ENCODE measurements at places on chromosomes 16 and 17.

DNA sequence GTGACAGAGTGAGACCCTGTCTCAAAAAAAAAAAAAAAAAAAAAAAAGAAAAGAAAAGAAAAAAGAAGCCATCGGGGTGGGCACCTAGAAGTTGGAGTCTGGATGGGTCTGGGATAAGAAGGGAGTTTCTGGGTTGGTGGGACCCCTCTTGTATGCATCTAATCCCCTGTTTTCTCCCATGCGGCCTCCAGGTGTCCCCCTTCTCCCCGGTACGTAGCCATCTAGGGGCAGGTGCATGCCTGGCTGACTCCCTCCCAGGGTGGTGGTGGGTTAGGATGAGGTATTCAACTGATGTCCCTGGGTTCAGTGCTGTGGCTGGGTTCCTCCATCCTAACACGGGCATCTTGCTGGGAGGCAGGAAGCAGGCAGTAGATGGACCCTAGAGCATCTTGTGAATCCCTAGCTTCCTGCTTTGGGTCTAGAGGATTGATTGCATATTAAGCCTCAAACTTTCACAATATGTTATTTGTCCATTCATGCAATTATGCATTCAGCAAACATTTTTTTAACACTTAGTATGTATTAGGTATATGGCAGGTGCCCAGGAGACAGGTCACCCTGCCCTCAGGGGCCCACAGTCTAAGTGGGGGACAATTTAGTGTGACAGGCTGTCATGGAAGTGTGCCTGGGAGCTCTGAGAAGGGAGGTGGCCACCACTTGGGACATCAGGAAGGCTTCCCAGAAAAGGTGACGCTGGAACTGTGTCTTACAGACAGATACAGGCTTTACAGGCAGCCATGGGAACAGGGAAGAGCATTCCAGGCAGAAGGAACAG is 13.1 kb downstream of the FMNL1 start:
- DNase-seq = no peak

GRCh38 chr17:77542011-77542410 is 401.2 kb downstream of the SEC14L1 start:
- no peak for DNase-seq

- peak; percentile 65 for DNase-seq
Measured at GRCh38 chr17:79188048-79188447, 113.4 kb downstream of the ENGASE start.

GRCh38 chr17:76076146-76076764 is 1.7 kb downstream of the GALR2 start:
- no peak for DNase-seq

GRCh38 chr16:2686912-2687507 is 4.7 kb downstream of the KCTD5 start:
- peak; percentile 0 for DNase-seq

GRCh38 chr16:47504599-47504998 is 43.5 kb downstream of the PHKB start:
- DNase-seq = no peak

DNA sequence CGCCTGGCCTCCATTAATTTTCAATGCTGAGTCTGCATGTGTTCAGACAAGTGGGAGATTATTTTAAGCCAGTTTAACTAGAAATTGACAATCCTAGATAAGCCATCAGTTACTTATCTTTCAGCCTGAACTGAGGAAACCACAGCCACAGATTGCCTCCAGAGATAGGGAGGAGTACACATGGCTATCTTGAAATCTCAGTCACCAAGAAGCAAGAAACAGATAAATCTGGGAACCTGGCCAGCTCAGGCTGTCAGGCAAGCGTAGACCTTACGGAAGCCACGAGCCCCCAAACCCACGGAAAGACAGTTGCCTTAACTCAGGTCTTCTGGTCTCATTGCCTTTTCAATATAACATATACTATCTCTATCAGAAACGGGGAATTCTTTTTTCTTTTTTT is 2.0 kb upstream of the GLG1 start:
- no peak for DNase-seq

GRCh38 chr17:19281161-19281560 is 44.0 kb downstream of the EPN2 start:
- peak; percentile 34 for DNase-seq

- DNase-seq = no peak
Measured at GRCh38 chr16:505479-506245, 21.9 kb upstream of the CAPN15 start.

DNA sequence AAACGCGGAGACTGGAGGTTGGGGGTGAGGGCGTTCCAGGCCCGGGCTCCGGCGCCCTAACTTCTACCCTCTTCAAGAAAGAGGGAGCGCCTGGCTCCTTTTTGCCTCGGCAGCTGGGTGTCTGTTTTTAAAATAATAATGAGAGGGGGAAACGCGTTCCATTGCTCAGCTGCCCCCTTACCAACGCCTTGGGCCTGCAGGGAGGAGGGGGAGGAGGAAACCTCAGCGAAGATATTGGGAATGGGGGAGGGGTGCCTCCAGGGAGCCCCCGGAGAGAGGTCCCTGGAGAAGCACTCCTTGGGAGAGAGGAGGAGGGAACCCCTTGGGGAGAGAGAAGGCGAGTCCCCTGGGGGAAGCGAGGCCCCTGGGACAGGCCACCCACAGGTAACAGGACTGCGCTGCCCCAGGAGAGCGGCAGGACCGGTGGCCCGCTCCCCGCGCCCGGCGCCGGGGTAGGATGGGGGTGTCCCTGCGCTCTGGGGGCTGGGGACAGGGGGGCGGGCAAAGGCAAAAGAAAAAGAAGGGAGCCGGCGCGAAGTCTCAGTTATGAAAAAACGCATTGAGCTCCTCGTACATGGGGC is 2.7 kb downstream of the NEUROD2 start:
- no peak for DNase-seq

DNA sequence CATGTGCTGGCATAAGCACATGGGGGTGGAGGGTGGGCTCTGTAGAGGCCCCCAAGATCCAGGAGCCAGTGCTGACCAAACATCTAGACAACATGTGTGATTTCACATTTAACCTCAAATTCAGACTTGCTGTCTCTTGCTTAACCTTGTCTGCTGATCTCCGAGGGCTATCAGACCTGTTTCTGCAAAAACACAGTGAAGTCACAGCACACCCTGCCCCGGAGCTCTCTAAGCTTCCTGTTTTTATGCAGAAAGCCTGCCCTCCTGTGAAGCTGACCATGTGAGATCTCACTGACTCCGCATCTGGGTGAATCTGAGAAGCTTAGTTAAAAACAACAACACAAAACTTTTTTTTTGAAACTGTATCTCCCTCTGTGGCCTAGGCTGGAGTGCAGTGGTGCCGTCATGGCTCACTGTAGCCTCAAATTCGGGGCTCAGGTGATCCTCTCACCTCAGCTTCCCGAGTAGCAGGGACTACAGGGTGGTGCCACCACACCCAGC is 6.6 kb upstream of the DPEP2 start:
- DNase-seq = no peak

DNA sequence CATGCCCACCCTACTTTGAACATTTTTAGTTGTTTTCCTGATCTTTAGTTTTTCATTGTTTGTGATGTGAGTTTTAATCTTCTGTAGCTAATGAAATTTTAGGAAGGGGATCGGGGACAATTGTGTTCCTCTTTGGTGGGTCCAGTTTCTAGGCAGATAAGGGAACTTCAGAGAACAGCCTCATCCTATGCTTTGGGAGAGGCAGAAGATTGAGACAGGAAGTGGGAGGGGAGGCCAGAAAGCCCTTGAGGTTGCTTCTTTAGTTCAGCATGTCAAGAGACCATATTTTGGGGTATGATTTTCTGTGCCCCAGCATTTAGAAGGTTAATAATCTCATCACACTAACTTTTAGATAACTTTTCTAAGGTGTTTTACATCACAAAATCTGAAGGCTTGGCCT is 191.0 kb downstream of the TANC2 start:
- DNase-seq = no peak

DNA sequence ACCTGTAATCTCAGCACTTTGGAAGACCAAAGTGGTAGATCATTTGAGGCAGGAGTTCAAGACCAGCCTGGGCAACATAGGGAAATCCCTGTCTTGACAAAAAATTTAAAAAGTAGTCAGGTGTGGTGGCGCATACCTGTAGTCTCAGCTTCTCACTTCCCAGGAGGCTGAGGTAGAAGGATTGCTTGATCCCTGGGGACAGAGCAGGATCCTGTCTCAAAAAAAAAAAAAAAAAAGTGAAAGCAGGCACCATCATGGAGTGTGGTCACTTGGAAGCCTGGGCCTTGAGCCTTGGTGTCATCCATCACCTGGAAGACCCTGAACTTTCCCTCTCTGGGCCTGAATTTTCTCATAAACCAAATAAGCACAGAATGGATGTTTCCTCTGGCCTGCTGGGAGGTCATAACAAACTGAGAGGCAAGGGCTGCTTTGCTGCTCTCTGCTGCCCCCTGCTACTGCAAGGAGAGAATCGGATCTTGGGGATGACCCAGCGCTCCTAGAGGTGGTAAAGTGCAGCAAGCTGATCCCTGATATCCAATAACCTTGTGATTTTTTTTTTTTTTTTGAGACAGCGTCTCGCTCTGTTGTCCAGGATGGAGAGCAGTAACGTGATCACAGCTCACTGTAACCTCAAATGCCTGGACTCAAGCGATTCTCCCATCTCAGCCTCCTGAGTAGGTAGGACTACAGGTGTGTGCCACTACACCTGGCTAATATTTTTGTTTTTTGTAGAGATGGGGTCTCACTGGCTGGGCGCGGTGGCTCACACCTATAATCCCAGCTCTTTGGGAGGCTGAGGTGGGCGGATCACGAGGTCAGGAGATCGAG is 75.9 kb upstream of the RNU2-1 start:
- DNase-seq = no peak

DNA sequence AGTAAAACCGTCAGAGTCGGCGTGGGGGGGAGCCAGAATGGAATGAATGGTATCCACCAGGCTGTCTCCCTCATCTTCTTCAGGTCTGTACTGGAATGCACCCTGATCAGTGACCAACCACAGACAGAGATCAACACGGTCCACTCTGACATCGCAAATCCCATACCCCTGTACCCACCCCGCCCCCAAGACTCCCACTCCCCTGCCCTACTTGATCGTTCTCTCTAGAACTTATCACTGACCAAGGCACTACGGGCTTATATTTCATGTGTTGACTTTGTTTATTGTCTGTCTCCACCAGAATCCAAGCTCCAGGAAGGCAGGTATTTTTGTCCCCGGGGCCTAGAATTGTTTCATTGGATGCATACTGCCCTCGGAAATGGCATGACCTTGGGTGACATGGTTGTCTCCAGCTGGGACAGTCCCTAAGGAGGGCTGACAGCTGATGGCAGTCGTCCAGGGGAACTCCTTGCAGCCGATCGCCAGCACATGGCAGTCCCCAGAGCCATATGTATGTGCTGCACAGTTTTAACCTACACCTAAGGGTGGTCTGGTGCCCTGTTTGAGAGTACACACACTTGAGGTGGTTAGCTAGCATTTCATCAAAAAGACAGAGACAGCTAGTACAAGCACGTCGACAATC is 526 bp upstream of the MFSD6L start:
- DNase-seq = no peak

- peak; percentile 88 for DNase-seq
Measured at GRCh38 chr16:4392382-4393239, 21.0 kb downstream of the VASN start.

DNA sequence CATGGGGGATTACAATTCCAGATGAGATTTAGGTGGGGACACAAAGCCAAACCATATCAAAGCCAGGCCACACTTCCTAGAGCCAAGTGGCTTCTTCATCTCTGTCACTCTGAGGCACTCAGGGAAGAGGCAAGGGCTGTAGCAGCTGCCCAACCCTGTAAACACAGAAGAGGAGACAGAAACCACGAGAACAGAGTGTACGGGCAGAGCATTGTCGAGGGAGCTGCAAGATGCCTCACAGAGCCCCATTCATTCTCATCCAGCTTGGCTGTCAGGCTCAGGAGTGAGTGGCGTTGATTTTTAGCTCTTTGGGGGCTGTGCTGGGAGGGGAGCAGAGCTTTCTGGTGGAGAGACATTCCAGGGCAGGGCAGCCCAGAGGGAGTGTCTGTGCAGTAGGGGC is 117.2 kb upstream of the SALL1 start:
- DNase-seq = no peak

GRCh38 chr16:68090130-68090529 is 5.0 kb downstream of the NFATC3 start:
- no peak for DNase-seq

DNA sequence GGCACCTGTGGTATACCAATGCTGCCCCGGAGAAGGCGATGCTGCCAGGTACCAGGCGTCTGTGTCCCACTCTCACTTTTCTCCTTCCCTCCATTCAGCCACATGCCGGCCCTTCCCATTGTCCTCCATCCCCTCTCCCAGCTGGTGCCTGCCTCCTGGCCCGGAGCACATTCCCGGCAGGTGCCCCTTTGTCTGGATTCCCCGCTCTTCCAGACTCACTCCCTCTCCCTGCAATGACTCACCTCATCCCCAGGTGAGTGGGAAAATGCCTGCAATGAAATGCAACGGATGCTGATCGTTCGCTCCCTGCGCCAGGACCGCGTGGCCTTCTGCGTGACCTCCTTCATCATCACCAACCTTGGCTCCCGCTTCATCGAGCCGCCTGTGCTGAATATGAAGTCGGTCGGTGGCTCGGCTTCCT is 10.4 kb upstream of the KDM6B start:
- DNase-seq = no peak

DNA sequence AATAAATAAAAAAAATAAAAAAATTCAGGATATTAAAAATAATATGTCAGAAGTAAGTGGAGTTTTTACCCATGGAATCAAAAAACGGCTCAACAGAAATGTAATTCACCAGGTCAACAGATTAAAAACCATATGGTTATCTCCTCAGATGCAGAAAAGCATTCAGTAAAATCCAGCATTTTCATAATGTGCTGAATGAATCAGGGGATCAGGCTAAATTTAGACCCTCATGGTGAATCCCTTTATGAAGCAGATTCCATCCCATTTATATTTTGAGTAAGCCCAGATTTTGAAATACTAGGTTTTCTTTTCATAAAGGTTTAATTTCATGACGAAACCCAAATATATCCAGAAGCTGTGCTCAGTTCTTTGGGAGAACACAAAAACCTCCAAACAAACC is 84.4 kb downstream of the OR1D5 start:
- no peak for DNase-seq

- no peak for DNase-seq
Measured at GRCh38 chr17:58605470-58605869, 86.4 kb downstream of the TEX14 start.

GRCh38 chr17:75114552-75115314 is 5.0 kb downstream of the ARMC7 start:
- no peak for DNase-seq

- DNase-seq = peak; percentile 29
Measured at GRCh38 chr17:62854098-62854680, 46.1 kb upstream of the MARCHF10 start.

DNA sequence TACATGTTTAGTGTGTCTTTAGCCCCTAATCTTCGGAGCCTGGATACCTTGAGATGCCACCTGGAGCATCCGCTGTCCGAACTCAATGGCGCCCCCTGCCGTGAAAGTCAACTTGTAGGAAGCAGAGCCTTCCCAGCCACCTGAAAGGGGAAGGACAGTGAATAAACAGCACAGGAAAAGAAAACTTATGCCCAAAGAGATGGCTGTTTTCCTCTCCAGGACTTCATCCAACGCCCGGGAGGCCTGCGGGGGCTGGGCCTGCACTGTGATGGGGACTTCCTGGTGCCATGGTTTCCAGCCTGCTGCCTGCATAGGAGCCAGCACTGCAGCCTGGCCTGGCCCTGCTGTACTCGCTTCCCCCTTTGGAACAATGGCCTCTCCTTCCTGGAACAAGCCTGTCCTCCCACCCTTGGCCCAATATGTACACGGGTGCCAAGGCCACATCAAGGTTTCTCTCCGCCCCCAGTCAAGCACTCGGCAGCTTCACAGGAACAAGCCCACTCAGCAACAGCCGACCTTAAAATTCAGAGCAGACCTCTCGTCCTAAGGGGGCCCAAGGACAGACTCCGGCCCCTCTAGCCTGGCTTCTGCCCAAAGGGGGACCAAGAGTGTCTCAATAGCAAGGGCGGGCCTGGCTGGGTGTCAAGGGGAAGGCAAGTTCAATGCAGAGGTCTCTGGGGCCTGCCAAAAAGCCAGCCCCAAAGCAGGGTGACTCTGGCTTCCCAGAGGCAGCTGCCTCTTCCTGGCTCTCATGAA is 4.5 kb upstream of the UNC13D start:
- no peak for DNase-seq
